ENCODE measurements at places on chromosomes 7 and 10. TPM values are rescaled to one million over a fixed set of nuclear protein-coding genes. Genes with fewer than 3 reads are reported as not detected.

GRCh38 chr10:126331101-126331500 is 57.2 kb downstream of the ADAM12 start:
- no peak for DNase-seq

Gene ERVW-1
- not detected for total RNA-seq

Gene PNLIPRP3
- total RNA-seq: not detected

DNA sequence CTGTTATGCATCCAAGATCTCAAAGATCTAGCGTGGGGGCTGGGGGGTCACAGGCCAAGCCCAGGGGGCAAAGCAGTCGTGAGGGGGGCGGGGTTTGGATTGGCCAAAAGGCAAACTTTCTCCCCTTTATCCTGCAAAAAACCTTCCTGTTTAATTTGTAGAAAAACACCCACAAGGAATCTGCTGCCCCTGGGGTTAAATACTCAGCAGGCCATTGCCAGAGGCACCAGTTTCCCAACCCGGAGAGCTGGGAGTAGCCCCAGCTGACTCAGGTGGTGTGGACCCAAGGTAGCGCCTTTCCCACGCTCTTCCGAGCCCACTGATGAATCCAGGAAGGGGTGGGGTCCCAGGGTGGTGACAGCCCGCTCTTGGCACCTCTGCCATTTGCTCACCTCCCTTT is 21.4 kb downstream of the KCP start:
- no peak for DNase-seq

- DNase-seq: no peak
Measured at GRCh38 chr7:43077285-43077684, 35.2 kb upstream of the HECW1 start.
